ENCODE measurements at places on chromosomes 1 and 21.

GRCh38 chr1:201538612-201539551, at the start of gene NAV1:
TSS of gene NAV1 (plus strand) at chr1:201539127. CDS start at chr1:201622885, 83,758 bp downstream.
- no peak for DNase-seq

DNA sequence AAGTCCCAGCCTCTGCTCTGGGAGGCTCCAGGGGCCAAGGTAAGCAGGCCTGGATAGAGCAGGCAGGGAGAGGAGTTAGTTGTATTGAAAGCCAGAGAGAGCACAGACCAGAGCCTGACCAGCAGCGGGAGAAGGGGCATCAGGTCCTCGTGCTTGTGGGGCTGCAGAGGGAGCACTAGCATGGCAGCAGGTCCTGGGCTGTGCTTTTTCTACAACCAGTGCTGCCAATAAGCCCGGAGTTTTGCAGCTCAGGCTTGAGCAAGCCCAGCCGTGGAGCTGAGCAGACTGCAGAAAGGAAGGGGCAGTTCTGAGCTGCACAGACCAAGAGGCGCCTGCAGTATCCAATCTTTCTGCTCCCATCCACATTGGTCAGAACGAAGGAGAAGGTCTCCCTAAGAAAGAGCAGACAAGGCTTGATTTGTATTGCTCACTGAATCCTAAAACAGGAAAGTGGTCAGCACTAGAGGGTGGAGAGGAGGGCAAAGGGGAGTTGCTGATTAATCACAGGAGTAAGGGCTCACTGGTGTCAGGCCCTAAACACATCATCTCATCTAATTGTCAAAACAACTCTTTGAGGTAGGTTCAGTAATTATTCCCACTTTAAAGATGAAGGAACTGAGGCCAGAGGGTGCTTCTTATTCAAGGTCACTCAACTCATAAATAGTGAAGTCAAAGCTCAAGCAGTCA, 2.7 kb downstream of the DENND2D start:
- DNase-seq, result peak; percentile 43

DNA sequence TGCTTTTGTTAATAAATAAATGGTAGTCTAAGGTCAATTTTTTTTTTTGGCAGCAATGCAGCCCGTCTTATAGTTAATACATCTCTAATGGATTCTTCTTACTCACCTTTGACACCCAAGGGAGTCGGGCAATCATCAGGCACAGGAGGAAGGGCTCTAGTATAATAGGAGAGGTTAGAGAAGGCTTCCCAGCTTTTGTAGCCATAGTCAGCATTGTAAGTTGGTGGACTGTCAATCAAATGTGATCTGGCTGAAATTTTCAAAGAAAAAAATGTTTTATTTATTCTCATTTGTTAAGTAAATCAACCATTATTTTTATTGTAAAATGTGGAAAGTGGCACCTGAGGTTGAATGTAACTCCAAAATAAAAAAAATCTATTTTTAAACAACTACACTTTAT, 2.1 kb downstream of the PTGS2 start:
- no peak for DNase-seq

DNA sequence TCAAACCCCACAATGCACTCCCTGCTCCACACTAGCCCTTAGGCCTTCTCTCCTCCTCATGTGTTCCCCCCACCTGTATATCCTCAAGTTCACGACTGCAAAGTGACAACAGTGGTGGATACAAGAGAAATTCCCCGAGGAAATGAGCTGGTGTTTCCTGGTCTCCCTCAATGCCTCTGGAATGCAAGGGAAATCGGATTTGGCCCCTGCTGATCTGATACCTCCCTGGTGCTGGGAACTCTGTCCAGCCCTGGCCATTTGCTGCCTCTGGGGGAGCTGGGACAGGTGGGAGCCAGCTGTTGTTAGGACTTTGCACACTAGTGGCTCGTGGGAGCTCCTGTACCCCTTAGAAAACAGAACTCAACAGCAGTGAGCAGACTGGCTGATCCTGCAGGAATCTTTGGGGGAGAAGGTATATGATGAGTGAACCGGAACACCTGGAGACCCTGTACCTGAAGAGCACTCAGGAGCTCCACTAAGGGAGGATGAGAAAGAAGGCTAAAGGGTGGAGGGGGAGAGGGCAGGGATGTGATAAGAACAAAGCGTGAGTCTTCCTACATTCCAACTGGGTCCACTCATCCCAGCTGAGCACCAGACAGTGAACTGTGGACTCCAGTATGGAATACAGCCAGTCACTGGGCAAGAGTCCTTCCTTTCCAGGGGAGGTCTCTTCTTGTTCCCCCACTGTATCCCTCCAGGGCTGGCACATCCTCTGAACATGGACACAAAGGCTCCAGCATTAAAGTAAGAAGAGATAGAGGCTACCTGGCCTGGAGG, 69.3 kb downstream of the PLXNA2 start:
- DNase-seq, result no peak

Measured in activated T-helper 1 cell treated with anti-CD3 and anti-CD28 coated beads, Interleukin-2, amount 50 U/mL, for 16 hours (primary cell).